ENCODE measurements at places on chromosomes 2 and 18. TPM values are rescaled to one million over a fixed set of nuclear protein-coding genes. Genes with fewer than 3 reads are reported as not detected.

GRCh38 chr2:221570321-221570935, 1.7 kb downstream of the EPHA4 start:
- H3K4me3 ChIP-seq, result peak overlapping the region; percentile 88
- DNase-seq, result no peak
- H3K4me1 ChIP-seq, result peaks cover 8% of the 10 kb centered on the region
- H3K27ac ChIP-seq, result no peak overlapping the region

- no peaks in the 10 kb centered on the region for H3K36me3 ChIP-seq
- DNase-seq, result no peak
- H3K4me3 ChIP-seq, result no peak overlapping the region
- no peaks in the 10 kb centered on the region for H3K4me1 ChIP-seq
- H3K27me3 ChIP-seq, result no peaks in the 10 kb centered on the region
Measured at GRCh38 chr2:30655660-30656059, 151.6 kb downstream of the CAPN13 start.

GRCh38 chr2:1319393-1319792, 93.9 kb upstream of the TPO start:
- H3K4me3 ChIP-seq, result no peak overlapping the region
- DNase-seq, result no peak
- no peaks in the 10 kb centered on the region for H3K27me3 ChIP-seq
- no peak overlapping the region for H3K27ac ChIP-seq

KYNU gene
- 1.8 TPM for total RNA-seq

DNA sequence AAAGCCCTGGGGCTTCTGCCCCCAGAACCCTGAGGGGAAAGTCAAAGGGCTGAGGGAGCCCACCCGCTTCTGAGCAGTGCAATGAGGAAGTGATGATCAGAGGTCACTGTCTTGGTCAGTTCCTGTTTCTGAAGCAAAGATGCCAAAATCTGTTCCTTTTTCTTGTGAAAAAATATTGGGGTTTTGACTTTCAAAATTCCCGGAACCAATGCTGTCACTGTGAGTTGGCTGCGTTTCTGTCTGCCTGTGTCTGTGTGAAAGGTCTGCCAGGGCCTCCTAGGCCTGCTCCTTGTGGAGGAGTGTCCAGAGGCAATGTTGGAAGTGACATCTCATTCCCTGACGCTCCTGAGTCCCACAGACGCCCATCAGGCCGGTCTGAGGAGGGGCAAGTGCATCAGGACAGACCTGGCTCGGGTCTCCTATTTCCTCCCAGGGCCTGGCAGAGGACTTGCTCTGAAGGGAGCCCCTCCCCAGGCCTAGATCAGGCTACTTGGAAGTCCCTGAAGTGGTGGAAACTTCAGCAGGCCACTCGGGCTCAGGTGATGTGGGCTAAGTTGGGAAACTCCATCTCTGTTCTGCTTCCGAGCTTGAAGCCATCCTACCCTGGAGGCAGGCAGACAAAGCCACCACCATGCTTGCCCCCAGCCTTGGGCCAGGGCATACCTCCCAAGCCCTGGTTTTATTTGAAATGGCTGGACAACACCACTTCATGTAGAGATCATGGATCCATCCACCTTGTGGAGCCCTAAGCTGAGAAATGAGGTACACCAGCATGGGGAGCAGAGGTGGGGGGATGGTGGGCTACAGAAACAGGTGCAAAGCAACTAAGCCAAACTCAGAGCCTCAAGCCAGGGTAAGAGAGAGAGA, 51.0 kb downstream of the PKDCC start:
- H3K4me3 ChIP-seq, result no peak overlapping the region
- peaks cover 76% of the 10 kb centered on the region for H3K4me1 ChIP-seq
- no peak for DNase-seq
- no peaks in the 10 kb centered on the region for H3K27me3 ChIP-seq
- H3K36me3 ChIP-seq, result no peaks in the 10 kb centered on the region
- peak overlapping the region; percentile 76 for H3K27ac ChIP-seq

DNA sequence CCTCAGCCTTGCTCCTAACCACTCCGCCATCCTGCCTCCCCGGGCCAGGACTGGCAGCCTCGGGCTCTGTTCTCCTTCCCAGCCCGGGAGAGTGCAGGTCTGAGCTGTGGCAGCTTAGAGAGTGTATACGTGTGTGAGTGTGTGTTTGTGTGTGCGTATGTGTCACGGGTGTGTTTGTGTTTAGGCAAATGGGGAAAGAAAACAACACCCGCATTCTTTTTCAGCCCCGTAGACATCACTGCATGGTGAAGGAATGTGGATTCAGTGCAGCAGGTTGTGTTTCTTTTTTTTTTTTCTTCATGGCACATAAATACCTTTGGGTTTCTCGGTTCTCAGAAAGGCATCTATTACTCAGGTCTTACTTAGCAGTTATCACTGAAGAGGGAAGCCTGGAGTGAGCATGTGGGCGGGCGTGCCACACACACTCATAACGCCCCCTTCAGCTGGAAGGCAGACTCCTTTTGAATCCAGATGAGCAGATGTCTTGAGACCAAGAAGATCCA, 44.2 kb downstream of the GLI2 start:
- peaks cover 17% of the 10 kb centered on the region for H3K27me3 ChIP-seq
- no peaks in the 10 kb centered on the region for H3K36me3 ChIP-seq
- H3K4me1 ChIP-seq, result peaks cover 12% of the 10 kb centered on the region

DNA sequence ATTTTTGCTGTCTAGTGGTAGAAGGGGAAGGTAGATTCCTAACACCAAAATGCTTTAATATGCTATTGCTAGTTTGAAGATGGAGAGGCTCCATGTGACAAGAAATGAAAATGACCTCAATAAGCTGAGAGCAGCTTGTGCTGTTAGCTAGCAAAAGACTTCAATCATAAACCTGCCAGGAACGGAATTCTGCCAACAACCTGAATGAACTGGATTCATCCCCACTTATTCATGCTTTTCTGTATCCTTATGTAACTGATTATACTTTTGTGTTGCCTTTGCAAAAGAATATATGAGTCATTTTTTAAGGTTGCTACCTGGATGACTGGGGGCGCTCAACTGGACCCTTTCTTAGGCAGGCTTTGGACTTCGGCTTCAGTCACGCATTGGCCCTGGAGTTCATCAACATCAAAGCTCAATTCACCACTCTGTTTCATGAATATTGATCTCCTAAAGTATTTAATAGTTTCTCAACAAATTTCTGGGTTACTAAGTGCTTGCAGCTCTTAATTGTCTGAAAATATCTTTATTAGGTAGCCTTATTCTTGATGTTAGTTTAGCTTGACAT, 97.5 kb upstream of the KCNJ3 start:
- no peak overlapping the region for H3K27ac ChIP-seq
- no peak overlapping the region for H3K4me3 ChIP-seq
- DNase-seq, result no peak

GRCh38 chr18:62499263-62499650, 23.6 kb upstream of the ZCCHC2 start:
- peaks cover 7% of the 10 kb centered on the region for H3K27me3 ChIP-seq
- H3K27ac ChIP-seq, result no peak overlapping the region
- DNase-seq, result no peak
- no peaks in the 10 kb centered on the region for H3K36me3 ChIP-seq
- H3K4me3 ChIP-seq, result no peak overlapping the region

Data from T-cell (primary cell).